ENCODE measurements at places on chromosomes 1 and 21.
A peak's percentile ranks its signal among the peaks of the same experiment; 100 is the strongest.

DNA sequence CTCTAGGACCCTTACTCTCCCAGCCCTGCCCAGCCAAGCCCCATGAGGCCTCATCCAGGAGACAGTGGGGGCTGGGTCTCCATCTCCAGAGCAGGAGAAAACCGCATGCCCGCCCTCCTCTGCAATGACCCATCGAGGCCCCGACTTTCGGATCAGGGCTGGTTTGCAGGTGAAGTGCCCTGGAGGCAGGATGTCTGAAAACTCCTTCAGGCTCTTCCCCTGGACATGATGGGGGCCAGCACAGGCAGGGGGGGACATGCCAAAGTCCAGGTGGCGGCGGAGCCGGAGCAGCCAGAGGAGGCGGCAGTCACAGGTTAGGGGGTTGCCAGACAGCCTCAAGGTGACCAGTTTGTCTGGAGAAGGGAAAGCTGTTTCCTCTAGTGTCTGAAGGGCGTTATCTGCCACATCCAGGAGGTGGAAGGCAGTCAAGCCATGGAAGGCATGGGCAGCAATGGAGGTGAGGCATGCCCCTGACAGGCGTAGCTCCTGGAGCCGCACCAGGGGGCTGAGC lies 3.9 kb downstream of the LINGO4 start:
- no peak for DNase-seq

DNA sequence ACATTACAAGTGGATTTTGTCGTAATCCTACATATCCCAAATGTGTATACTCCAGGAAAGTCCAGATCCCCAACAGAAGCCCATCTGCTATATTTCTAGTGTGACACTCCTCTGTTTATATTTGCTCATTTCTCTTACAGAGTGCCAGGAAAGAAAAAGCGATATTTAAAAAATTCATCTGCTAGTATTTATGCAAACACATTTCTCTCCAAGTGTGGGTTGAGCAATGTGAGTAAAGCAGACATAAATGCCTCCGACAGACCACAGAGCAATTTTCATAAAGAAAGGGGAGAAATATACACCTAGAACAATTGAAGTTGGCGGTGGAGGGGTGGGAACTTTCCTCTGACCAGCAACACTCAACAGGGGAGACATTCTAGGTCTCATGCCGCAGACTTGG lies 22.2 kb upstream of the RAP1A start:
- peak; percentile 2 for DNase-seq

DNA sequence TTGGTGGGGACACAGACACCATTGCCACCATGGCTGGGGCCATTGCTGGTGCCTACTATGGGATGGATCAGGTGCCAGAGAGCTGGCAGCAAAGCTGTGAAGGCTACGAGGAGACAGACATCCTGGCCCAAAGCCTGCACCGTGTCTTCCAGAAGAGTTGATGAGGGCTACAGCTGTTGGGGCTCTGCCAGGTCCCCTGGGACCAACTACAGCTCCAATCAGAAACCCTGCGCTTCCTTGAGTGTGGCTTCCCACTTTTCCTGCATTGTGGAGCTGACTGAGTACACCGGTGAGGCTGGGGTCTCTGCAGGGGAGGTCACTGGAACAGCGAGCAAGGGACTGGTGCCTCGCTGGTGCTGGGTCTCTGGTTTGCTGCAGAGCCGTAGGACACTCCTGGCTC lies 4.5 kb downstream of the ADPRS start:
- no peak for DNase-seq

- no peak for DNase-seq
Measured at GRCh38 chr1:27031235-27032118, 18.8 kb upstream of the TENT5B start.

DNA sequence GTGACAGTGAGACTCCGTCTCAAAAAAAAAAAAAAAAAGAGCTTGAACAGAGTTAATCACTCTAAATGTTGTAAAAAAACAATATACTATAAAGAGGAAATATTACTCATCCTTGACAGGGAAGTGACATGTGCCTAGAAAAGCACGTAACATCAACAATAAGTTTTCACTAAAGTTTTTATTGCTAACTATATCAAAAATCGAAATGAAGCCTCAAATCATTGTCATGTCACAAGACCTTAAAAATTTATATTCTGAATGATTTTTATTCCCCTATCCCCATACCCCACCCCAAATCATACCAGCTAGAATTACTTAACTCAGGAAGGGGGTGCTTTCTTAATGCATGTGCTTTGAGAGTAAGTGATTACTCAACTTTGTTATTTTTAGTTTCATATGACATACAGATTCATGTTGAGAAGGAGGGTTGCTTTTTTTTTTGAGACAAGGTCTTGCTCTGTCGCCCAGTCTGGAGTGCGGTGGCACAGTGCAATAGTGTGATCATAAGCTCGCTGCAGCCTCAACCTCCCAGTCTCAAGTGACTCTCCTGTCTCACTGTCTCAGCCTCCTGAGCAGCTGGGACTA lies 53.6 kb upstream of the MUTYH start:
- no peak for DNase-seq

- no peak for DNase-seq
Measured at GRCh38 chr1:98898940-98899339, 105.7 kb downstream of the PLPPR5 start.

- DNase-seq, result no peak
Measured at GRCh38 chr1:3814771-3815561, 18.7 kb upstream of the LRRC47 start.

DNA sequence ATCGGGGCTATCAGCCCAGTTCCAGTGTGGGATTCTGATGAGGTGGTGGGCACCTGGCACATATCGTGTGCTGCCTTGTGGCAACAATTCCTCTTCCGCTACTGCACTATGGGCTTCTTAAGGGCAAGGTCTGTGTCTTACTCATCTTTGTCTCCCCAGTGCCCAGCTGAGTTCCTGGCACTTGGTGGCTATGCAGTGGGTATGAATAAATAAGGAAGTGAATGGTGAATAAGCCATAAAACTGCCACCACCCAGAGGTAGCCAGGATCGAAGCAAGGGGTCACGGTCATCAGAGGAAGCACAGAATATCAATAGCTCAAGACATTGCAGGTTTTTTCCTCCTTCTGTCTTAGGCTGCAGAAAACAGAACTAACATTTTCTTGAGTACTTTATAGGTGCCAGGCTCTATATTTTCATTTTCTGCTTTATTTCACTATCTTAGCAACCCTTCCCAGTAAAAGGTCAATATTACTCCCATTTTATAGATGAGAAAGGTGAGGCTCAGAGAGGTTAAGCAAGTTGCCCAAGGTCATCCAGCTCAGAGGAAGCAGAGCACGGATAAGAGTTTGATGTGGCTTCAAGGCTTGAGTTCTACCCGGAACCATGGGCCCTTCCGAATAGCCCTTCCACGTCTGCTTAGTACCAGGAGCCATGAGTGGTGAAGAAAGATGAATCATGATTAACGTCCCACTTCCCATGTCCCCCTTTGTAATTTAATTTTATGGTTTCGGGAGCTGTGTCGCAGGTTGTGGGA lies 10.2 kb downstream of the C1orf94 start:
- DNase-seq, result no peak

DNA sequence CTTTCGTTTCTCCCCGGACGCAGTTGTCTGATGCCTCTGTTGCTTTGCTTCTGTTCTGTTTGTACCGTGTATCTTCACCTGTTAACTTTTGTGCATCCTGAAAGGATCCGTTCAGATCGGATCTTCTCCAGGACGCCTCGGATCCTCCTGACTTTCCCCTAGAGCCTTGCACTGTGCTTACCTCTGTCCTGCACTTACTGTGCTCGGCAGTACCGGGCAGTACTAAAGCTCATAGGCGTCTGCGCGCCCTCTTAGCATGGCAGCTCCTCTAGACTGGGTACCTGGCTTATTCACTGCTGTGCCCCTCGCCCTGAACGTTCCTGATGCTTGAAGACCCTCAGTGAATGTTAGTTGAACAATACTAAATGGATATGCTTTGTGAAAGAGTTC lies 934 bp downstream of the SCP2 start:
- no peak for DNase-seq

DNA sequence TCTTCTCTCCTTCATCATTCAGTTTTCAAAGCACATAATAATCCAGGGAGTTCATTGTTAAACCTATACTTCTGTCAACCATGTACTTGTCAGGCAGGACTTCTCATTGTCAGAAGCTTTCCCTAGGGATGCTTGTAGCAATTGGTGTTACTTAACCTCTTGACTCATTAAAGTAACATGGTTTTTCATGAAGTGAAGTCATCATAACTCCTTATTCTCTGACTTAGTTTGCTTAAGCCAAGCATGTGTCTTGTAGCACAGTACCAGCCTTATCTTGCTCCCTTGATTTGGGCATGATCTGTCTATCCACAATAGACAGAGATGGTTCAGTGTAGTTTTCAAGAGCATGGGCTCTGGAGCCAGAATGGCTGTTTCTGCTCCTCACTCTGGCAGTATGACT lies 45.3 kb downstream of the LRIG2 start:
- no peak for DNase-seq

DNA sequence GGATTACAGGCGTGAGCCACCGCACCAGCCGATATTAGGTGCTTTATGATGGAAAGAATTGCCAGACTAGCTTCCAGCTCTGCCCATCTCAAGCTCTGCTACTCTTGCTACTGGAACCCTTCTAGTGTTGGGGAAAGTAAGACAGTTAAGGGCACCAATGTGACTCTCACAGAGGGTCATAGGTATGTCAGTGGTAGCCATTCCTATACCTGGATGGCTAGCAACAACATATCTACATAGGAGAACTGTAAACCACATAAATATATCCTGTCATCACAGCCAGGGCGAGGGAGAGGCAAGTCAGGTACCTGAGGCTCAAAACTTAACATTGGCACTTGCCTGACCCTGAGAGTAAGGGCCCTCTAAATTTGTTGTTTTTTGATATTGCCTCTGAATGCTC lies 1.7 kb upstream of the RHOU start:
- no peak for DNase-seq

GRCh38 chr1:19325368-19325957 lies 13.3 kb downstream of the SLC66A1 start:
- DNase-seq, result no peak

DNA sequence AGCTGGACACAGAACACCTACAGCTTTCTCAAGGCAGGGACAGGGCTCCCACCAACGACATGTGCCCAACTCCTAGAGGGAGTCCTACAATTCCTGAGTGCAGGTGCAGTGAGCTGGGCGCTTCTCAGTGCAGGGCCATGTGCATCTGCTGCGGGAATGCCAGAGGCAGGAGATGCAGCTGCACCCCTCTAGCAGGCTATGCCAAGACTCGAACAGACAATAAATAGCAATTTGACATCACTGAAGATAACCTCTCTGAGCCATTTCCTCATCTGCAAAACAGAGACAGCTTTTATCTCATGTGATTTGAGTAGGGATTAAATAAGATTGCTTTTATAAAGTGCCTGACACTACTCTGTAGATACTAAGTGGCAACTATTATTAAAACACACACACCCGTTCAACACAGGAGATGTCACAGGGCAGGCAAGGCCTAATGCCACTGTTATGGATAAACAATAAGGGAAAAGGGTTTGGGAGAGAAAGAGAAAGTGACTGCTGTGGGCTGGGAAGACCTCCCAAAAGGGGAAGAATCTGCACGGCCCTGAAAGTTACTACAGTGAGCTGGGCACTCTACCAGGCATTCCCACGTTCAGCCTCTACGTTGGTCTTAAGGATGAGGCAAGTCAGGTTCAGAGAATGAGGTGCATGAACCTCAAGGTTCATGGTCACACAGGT lies 5.7 kb downstream of the SLC9A1 start:
- DNase-seq, result no peak

DNA sequence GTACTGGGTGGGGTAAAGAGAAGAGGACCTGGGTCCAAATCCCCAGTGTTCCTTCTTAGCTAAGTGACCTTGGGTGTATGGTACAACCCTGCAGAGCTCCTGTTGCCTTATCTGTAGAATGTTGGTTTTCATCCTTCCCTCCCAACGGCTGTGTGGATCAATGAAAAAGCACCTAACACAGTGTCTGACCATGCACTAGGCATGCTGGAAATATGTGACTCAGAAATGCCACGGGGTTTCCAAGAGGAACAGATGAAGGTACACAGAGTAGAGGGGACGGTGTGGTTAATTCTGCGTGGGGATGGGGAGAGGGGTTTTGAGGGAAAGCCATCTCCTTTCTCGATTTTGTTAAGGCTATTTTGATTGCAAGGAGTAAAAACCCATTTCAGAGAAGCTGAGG lies 8.6 kb downstream of the NIPAL3 start:
- no peak for DNase-seq

- no peak for DNase-seq
Measured at GRCh38 chr1:25018110-25018735, 88.1 kb upstream of the RUNX3 start.

DNA sequence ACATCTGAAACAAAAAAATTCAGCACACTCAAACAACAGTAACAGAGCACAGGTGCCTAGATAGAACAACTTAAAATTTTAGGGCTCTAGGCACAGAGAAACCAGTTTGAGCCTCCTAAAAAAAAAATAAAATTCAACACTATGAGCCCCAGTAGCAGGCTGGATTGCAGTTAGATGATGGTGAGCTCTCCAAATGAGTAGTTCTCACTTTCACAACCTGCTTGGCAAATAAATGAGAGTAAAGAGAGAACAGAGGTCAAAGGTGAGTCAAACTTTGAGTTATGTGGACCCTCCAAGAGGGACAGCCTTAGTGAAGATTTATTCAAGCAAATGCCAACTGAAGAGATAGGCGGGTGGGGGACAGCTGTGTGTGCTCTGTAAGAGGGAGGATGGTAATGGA lies 3.6 kb downstream of the BEND5 start:
- no peak for DNase-seq

DNA sequence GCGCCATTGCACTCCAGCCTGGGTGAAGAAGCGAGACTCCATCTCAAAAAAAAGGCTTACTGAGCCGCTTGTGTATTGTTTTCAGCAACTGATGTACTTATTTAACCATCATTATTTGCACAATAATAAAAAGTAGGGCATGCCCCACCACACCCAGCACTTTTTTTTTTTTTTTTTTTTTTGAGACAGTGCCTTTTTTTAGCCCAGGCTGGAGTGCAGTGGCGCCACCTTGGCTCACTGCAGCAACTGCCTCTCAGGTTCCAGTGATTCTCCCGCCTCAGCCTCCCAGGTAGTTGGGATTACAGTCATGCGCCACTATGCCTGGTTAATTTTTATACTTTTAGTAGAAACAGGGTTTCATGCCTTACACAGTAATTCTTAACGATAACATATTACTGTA lies 12.2 kb upstream of the TRNAU1AP start:
- no peak for DNase-seq

GRCh38 chr1:179079113-179079761 lies 2.6 kb upstream of the TOR3A start:
- DNase-seq, result peak; percentile 4

DNA sequence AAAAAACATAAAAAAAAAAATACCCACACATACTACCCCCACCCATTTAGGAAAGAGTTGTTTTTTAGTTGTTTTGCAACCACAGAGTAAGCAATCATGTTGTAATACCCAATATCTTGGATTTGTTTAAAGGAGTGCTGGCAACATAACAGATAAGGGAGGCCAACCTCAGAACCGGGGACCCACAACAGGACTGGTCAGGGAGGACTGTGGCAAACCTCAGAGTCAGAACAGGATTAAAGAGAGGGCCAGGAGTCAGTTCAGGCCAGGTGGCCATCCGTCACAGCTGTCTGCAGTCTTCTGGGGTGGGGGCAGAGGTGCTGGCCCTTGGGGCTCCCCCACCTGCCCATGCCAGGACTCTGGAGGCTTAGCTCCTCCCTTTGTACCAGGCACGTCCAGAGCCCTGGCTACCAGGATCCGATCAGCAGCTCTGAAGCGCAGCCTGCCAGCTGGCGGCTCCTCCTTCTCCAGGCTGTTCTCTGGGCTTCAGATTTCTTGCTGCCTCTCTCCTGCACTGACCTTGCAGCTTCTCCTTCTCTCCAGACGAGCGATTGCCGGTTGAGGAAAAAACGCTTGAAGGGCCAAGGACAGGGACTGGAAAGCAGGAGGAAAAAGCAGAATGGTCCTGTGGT lies 7.9 kb downstream of the H6PD start:
- DNase-seq, result no peak
